ENCODE measurements at places on chromosomes 6 and 20. TPM values are rescaled to one million over a fixed set of nuclear protein-coding genes. Genes with fewer than 3 reads are reported as not detected.

The EEF1A2 gene
- 1.9 TPM for total RNA-seq

The SLC22A2 gene
- not detected for total RNA-seq

The RNF182 gene
- not detected for total RNA-seq

The BPIFA1 gene
- total RNA-seq = not detected

The OPN5 gene
- not detected for total RNA-seq

The BMP6 gene
- total RNA-seq = 2.6 TPM

DNA sequence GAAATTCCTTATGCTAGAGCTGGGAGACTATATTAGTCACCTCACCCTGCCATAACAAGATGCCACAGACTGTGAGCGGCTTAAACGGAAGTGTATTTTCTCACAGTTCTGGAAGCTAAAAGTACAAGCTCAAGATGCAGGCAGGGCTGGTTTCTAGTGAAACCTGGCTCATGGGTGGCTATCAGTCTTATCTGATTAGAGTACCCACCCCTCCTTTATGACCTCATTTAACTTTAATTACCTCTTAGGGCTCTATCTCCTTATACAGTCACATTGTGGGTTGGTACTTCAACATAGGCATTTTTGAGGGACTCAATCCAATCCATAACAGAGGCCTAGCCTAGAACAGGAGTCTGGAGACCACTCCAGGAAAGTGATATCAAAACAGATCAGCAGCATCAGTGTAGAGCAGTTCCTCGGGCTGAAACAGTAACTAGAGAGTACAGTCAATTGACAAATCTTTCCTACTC is 2.3 kb upstream of the SNRNP48 start:
- DNase-seq = peak; percentile 69

- no peak for DNase-seq
Measured at GRCh38 chr20:33181482-33182093, 13.6 kb downstream of the BPIFA2 start.

DNA sequence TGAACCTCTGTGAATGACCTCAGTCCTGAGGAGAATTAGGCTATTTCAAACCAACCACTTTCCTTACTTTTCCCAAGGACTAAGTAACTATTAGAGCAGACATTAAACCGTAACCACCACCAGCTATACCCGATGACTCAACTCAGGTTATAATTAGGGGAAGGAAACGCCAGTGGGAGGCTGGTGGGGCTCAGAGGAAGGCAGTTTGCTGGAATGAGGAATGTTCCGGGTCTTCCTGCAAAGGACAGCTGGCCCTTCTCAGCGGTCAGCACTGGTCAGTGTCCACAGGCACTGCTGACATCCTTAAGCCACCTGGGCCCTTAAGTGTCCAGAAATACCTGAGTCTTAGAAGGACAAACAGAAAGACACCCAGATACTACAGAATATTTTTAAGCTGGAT is 515.2 kb downstream of the MAFB start:
- no peak for DNase-seq

- DNase-seq = no peak
Measured at GRCh38 chr6:143370812-143371370, 79.6 kb downstream of the ADAT2 start.

DNA sequence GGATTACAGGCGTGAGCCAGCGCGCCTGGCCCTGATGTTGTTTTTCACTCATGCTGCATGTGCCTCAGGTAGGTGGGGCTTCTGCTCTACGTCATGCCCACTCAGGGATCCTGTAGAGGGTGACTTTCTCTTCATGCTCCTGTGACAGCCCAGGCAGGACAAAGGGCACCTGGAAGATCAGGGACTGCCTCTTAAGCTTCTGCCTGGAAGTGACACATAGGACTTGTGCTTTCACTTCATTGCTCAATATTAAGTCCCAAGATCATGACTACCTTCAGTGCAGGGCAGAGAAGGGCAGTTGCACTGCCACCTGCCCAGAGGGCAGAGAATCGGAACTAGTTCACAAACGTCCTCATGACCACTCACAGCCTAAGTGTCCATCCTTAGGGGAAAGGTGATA is 249.5 kb upstream of the SULF2 start:
- no peak for DNase-seq

- peak; percentile 90 for DNase-seq
Measured at GRCh38 chr20:5658912-5659345, 91.3 kb upstream of the SHLD1 start.

GRCh38 chr20:63347081-63347741 is 13.9 kb downstream of the CHRNA4 start:
- no peak for DNase-seq

- DNase-seq = no peak
Measured at GRCh38 chr20:5170341-5170740, 43.5 kb downstream of the CDS2 start.

DNA sequence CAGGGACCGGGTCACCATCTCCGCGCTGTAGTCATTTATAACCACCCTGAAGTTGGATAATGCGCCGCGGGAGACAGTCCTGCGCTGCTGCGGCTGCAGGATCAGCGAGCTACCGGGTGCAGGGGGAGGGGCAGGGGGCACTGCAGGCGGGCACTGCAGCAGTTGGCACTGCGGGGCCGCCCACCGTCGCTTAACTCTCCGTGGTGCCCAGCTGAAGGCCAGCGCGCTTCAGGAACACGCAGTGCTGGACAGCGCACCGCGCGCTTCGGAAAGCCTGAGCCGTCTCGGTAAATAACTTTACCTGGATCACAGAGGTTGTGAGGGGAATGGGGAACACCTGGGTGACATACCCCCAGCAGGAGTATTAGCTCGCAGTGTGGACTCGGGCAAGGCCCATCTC is 12.4 kb upstream of the LRFN2 start:
- DNase-seq = peak; percentile 5

DNA sequence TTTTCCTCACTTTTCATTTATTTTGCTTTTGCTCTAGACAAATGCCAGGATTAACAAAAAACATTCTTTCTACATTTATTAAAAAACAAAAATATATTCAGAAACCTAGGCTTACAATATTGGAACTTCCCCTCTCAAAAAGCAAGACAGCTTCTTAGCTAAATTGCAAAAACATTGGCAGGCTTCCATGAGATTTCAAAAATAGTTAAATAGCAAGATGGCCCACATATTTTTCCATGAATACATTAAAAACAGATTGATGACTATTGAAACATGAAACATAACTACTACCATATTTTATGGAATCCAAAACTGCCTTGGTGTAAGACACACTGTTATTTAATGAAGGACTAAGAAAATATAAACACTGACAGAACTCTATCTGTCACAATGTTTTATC is 92.0 kb downstream of the LY86 start:
- no peak for DNase-seq

DNA sequence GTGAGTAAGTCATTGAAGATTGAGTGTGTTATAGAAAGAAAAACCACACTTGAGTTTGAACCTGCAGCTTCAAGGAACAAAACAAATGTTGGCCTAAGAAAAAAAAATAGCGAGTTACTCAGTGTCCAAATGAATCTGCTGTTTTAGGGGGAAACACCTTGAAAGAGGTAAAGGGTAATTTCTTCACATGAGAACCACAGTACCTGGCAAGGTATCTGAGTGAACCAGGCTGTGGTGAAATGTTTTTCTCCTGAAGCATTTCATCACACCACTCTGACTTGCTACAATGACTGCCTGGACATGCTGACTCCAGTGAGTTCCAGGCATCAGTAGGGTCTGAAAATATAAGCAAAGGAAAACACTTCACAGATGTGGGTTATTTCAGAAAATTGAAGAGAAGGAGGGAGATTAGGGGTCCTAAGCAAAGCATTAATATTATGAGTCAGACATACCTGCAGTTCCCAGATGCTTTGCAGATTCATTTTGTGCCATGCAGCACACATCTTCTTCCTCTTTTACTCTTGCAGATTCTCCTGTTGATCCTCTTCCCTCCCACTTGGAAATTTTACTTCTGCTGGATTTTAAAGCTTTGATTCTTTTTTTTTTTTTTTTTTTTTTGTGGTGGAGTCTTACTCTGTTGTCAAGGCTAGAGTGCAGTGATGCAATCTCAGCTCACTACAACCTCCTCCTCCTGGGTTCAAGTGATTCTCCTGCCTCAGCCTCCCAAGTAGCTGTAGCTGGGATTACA is 206.2 kb upstream of the SGK1 start:
- peak; percentile 80 for DNase-seq

DNA sequence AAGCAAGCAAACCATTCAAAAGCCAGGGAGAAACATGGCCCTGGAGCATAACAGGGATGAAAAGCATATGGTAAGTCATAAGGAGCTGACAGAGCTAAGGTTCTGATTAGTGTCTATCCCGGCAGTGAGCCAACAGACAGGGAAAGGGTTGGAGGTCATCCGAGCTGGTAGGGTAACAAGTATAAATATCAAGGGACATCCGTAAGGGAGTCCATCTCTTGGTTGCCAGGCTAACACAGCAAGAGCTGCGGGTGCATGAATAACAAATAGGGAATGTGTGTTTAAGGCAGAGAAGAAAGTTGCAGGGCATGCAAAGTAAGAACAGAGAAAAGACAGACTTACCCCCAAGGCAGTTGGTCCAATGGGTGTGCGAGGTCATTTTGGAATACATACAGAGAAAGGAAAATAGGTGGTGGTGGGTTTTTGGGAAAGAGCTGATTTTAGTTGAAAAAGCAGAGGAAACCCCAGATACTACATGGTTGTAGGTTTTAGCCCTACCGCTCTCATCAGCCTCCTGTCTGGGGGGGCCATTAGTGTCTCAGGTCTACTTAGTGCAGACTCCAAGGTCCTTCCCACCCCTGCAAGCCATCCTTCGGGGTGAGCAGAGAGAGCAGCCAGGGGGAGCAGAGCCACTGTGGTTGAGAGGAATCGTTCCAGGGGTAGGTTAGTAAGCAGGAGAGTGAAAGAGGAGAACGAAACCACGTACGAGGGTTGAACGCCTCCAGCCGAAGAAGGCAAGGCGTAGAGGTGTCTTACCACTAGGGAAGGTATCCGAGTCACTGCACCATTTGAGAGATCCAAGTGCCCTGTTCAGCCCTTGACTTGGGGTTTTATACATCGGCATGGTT is at the start of gene ERVFRD-1:
Gene ERVFRD-1, minus strand, starts transcription at position 805 of the 848 bp plus-strand sequence. CDS start 6,415 bp downstream, outside the sequence.
- DNase-seq = no peak
